ENCODE measurements at places on chromosomes 5 and 9. TPM values are rescaled to one million over a fixed set of nuclear protein-coding genes. Genes with fewer than 3 reads are reported as not detected.

The FOXD4L3 gene
- not detected for total RNA-seq

The KIF20A gene
- total RNA-seq = 44.1 TPM

The BHMT gene
- 0.52 TPM for total RNA-seq

The FOXD4 gene
- 0.24 TPM for total RNA-seq

The RASEF gene
- 0.39 TPM for total RNA-seq

The RNF180 gene
- 2.6 TPM for total RNA-seq

The GPX3 gene
- total RNA-seq = 35.0 TPM

The SRA1 gene
- total RNA-seq = 40.7 TPM

The SUSD3 gene
- total RNA-seq = 1.8 TPM

The F2RL2 gene
- 0.56 TPM for total RNA-seq

The OCLN gene
- total RNA-seq = 0.88 TPM

The PCSK1 gene
- total RNA-seq = 0.13 TPM

The PCDHB4 gene
- under 0.01 TPM for total RNA-seq

The HMMR gene
- 15.6 TPM for total RNA-seq

The LHX3 gene
- total RNA-seq = not detected

The FAXDC2 gene
- total RNA-seq = 3.6 TPM

The EIF4EBP3 gene
- total RNA-seq = 2.1 TPM

The GBGT1 gene
- total RNA-seq = 15.4 TPM

The SLC34A3 gene
- total RNA-seq = not detected

The SPACA9 gene
- 14.8 TPM for total RNA-seq

The CCL28 gene
- total RNA-seq = 0.65 TPM

The ZFP37 gene
- total RNA-seq = 4.6 TPM

The REEP2 gene
- total RNA-seq = 28.3 TPM

The AGXT2 gene
- total RNA-seq = not detected

The CTXN3 gene
- total RNA-seq = not detected

The ARL14EPL gene
- not detected for total RNA-seq

The ANKRD55 gene
- total RNA-seq = 0.40 TPM

The TMC1 gene
- total RNA-seq = not detected

The TAF1L gene
- total RNA-seq = not detected

The PKD2L2 gene
- not detected for total RNA-seq

The PCDHA9 gene
- total RNA-seq = not detected

The ANKRD31 gene
- under 0.01 TPM for total RNA-seq

The PITX1 gene
- total RNA-seq = 3.2 TPM

The CNTNAP3B gene
- 5.3 TPM for total RNA-seq

The MARVELD2 gene
- 0.88 TPM for total RNA-seq

The MYOT gene
- not detected for total RNA-seq

The PCDHB5 gene
- 0.39 TPM for total RNA-seq

The FRRS1L gene
- 0.13 TPM for total RNA-seq

The CD180 gene
- total RNA-seq = not detected

The WDR38 gene
- total RNA-seq = not detected

The STC2 gene
- total RNA-seq = 162 TPM

The LMX1B gene
- total RNA-seq = not detected

The TRIM7 gene
- total RNA-seq = 3.8 TPM

The TSSK1B gene
- total RNA-seq = 0.26 TPM

The NACC2 gene
- 19.4 TPM for total RNA-seq

The DNAJC18 gene
- 7.8 TPM for total RNA-seq

The EQTN gene
- total RNA-seq = not detected

The IER5L gene
- 54.2 TPM for total RNA-seq

Measured in epithelial cell of alveolus of lung (primary cell).